ENCODE measurements at places on chromosomes 2 and 18.

- DNase-seq = no peak
These were observed 177.0 kb upstream of the RBMS1 start for GRCh38 chr2:160670618-160671017.

GRCh38 chr2:9981655-9982054 lies 30.2 kb downstream of the GRHL1 start:
- DNase-seq = no peak

DNA sequence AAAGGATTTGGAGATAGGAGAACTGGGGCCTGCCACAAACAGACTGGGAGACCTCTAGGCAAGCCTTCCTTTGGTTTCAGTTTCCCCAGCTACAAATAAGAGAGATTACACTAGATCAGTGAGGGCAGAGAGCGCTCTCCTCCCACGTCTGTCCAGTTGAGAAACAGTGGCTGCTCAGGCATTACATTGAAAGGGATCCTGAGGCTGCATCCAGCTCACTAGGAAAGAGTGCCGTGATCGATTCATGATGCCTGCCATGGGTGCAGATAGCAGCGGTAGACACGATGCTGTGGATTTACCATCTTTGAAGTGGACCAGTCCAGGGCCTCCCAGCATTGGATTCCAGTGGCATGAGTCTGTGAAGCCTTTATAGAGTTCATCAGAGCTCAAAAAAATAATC lies 62.6 kb downstream of the EN1 start:
- no peak for DNase-seq

GRCh38 chr2:178882666-178883440 lies 75.6 kb upstream of the TTN start:
- peak; percentile 18 for DNase-seq

DNA sequence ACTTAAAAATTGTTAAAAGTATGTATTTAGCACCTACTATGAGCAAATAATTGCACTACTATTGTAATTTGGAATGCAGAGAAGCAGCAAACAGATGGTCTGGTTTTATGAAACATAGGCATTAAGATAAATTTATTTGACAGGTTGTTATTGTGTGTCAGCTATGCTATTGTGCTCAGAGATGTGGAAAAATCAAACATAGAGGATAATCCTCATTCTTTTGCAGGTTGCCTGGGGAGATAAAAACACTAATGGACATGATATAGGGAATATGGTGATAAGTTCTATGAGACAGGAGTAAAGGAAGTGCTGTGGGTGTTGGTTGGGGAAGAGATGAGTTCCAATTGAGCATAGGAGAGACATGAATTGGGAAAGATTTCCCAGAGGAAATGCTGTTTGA lies 71.3 kb downstream of the PPP1R1C start:
- no peak for DNase-seq

DNA sequence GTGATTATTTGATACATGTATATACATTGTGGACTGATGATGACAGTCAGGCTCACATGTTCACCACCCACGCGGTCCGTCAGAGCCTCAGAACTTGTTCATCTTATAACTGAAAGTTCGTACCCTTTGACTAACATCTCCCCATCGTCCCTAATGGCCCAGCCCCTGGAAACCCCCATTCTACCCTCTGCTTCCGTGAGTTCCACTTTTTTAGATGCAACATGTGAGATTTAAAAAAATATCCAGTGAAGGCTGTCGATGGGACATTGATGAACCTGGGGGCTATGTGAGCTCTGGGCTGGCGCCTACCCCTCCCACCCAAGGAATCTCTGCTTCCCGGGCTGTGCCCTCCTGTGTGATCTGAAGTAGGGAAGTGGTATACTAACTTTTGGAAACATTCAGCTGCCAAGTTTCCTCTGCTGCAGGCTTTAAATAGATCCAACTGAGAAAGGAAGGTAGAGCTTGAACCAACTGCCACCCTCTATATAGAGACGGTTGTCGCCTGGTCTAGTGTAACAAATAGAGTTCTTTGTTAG lies 163.8 kb downstream of the FAM210A start:
- DNase-seq = no peak

DNA sequence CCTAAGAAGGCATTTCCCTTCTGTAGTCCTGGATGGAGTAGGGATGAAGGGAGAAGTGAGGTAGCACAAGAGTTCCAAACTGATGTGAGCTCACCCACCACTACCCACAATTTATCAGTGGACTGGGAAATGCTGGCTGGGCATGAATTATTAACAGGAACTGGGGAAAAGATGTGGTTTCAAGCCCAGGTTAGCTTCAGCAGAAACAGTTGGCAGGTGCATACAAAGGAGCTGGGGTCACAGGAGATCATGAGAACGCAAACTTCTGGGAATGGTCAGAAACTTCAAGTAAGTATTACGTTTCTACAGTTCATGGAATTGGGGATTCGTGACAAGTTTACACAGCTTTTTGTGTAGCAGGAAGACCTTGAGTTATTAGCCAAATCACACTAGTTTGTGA lies 5.4 kb downstream of the CCDC141 start:
- no peak for DNase-seq

GRCh38 chr2:165361514-165361913 lies 108.0 kb upstream of the CSRNP3 start:
- DNase-seq = no peak

DNA sequence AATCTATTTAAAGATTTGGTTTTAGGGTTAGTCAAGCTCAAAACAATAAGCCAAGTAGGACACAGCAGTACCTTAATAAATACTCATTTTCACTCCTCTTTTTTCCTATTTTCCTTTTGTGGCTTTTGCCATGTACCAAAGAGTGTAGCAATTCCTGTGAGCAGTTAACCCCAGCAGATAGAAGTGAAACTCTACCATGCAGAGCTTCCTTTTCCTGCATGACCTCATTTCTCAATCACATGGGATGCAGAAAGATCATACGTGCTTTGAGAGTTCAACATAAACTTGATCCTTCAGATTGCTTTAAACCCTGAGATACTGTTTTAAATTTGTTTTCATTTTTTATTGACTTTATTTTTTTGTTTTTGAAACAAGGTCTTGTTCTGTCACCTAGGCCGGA lies 99.1 kb upstream of the ARHGAP15 start:
- DNase-seq = no peak

- DNase-seq = no peak
These were observed 554.8 kb downstream of the PIK3C3 start for GRCh38 chr18:42509750-42510415.

DNA sequence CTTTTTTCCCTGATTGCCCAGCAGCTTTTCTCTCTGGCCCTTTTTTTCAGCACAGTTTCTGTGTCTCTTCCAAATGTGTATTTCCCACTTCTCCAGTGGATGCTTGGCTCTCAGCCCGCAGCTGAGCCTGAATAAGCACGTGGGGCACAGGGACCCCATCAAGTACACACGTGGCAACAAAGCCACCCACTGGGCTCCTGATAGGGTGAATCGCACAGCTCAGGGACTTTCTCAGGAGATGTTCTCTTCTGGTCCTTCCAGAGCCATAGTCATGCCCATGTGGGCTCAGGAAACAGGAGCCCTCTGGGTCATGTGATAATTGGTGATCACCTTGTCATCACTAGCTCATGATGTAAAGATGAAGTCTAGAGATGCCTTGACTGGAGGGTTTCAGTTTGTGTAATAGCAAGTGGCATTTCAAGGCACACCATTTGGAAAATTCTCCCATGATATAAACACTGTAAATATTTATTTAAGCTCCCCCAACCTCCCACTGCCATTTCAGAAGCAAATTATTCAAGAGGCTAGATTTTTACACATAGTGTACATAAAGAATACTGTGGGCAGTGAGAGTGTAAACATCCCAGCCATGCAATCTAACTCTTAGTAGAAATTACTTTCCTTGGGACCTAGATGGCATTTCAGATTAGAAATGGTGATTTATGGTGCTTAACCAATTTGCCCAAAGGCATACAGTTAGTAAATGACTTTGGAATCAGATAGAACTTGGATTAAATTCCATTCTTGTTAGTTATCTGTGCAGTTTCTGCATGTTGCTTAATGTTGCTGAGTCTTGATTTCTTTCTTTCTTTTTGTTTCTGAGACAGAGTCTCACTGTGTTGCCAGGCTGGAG lies 597.5 kb downstream of the SLC4A3 start:
- peak; percentile 90 for DNase-seq

- DNase-seq = peak; percentile 74
These were observed 22.6 kb upstream of the FZD5 start for GRCh38 chr2:207792244-207792785.

GRCh38 chr2:206942592-206943478 lies 3.5 kb downstream of the CPO start:
- no peak for DNase-seq

GRCh38 chr2:217846321-217846743 lies 156.5 kb downstream of the TNS1 start:
- DNase-seq = no peak

- peak; percentile 58 for DNase-seq
These were observed 40.2 kb upstream of the WDSUB1 start for GRCh38 chr2:159326569-159327255.

GRCh38 chr18:80033181-80034067 lies 810 bp upstream of the RBFA start:
- DNase-seq = no peak

DNA sequence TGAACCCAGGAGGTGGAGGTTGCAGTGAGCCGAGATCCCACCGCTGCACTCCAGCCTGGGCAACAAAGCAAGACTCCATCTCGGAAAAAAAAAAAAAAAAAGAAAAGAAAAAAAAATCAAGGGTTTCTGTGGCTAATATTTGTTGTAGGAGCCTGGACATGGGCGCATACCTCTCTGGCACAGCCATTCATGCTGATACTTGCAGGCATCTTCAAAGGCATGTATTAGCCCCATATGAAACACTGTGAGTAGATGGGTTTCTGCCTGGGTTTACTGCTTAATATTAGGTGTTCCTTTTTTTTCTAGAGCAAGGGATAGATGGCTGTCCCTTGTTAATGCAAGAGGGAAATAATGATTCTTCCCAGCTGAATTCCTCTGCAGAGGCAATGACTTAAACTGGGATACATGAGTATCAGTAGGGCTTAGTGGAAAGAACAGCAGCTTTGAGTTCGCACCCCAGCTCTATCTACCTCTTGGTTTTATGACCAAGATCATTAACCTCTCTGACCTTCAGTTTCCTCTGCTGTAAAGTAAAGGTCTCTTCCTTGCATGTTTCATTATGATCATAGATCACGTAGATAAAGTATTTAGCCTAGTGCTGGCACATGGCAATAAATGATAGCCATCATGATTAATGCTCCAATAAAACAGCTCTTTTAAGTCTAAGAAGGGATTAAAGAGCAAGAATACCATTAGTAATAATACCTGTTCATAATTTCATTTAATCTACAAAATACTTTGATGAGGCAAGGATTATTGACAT lies 4.5 kb upstream of the ATL2 start:
- DNase-seq = no peak

GRCh38 chr2:119553687-119554344 lies 9.6 kb downstream of the CFAP221 start:
- DNase-seq = no peak

- peak; percentile 94 for DNase-seq
These were observed 142.0 kb downstream of the COPS8 start for GRCh38 chr2:237227592-237228280.

DNA sequence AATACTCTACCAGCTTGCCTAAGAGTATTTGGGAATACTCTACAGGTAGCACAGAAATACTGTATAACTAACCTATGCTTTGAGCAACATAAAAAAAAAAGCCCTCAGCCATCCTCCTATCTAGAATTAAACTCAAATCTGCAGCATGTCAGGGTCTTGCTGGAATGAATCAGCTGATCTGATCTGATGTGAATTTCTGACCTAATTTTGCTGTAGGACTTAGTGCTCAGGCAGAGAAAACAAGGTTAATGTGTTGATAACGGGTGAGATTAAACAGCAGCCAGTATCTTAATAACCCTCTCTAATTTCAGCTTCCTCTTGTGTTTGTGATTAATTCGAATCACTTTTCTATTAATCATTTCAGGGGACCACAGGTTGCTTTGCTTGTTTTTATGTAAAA lies 16.3 kb downstream of the NYAP2 start:
- no peak for DNase-seq

- DNase-seq = no peak
These were observed 277.3 kb downstream of the MBD5 start for GRCh38 chr2:148298196-148298595.

DNA sequence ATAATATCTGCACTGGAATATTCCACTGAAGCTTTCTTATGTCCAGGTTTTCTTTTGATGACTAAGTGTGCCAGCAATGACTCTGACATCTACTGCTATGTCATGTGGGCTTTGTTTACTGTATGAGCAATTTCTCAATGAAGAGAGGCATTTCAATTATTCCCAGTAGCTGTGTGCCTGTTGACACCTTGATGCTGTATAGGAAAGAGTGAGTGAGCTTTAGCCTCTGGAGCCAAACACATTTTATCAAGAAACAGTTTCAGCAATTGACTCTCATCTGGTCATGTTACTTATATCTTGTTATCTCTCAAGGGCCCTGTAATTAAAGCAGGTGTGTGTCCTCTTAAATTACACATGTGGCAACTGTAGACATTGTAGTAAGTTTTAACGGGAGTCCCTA lies 493.2 kb upstream of the FANCL start:
- peak; percentile 14 for DNase-seq

GRCh38 chr18:64331419-64331818 lies 182.5 kb upstream of the LINC00305 start:
- no peak for DNase-seq

DNA sequence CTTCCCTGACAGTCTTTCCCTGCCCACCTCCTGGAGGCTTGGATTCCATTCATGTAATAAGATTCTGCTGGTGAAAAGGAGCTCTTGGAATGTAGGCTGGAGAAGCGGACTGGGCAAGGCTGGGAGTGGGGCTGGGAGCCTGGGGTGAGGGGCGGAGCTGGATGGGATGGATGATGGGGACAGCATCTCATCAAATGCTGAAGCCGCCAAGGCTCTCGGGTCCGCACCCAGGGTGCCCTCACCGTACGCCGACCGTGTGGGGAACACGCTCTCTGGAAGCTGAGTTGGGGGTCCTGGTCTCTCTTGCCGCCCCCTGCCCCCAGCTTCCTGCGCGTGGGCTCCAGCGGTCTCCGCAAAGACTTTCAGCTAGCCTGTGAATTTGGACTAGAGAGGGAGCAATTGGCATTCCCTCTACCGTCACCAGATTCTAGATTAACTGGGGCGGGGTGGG lies 9.1 kb downstream of the RAX start:
- no peak for DNase-seq

DNA sequence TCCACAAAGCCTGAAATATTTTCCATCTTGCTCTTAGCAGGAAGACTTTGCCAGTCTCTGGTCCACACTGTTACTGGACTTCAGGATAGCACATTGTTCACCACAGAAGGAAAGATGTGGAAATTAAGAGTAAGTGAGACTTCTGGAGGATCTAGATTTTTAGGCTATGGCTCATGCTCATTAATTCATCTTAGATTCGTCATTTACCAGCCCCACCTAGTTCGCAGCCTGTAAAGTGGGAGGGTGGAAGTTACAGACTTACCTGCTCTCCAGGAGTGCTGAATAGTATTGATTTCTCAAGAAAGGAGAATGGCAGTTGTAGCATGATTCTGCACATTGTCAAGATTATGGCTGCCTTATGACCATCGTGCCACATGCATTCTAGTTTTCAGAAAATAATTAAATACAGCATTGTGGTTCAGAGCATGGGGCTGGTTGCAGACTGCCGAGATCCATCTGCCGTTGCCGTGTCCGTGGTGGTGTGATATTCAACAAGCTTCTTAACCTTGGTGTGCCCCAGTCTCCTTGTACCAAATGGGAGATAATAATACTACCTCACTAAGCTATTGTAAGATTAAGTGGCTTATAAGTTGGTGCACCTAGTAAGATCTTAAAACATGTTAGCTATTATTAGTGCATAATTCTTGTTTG lies 56.8 kb downstream of the RNF144A start:
- DNase-seq = no peak
